Dermis microvascular lymphatic vessel endothelial cell (primary cell): ENCODE measurements at places on chromosomes 11 and 22. TPM values are rescaled to one million over a fixed set of nuclear protein-coding genes. Genes with fewer than 3 reads are reported as not detected.

GRCh38 chr11:59755701-59756557, 753 bp downstream of the STX3 start:
- DNase-seq = peak; percentile 60

DNA sequence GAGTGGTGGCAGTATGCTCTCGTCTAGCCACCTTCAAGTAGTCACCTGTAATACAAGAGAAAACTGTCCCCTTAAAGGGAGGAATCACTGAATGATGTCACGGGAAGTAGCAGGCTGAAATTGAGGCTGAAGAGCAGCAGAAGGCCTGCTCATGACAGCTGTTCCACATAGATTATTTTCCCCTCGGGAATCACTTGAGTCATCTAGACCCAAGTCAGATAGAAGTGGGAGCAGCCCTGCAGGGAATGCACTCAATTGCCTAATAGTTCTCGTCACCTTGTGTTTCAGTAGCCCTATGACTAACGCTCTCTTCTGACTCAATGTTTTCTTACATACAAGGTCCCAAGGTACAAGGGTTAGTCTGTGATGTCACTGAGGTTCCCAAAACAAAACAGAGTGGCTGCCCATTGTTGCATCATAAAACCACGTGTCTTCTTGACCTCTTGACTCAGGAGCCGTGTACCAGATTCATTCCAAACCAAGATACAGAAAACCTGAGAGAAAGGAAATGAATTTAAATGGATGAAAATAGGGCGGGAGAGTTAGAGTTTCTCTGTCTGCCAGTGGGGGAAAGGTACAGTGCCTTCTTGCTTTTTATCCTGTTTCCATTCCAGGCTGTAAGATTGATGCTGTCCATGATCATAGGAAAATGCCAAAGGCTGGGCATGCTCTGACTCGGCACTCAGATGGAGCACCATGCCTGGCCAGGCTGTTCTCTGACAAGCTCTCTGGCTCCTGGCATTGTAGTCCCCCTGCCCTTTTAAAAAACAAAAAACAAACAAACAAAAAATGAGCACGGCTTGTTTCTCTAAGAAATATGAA, 21.6 kb upstream of the C11orf96 start:
- DNase-seq = peak; percentile 97

DNA sequence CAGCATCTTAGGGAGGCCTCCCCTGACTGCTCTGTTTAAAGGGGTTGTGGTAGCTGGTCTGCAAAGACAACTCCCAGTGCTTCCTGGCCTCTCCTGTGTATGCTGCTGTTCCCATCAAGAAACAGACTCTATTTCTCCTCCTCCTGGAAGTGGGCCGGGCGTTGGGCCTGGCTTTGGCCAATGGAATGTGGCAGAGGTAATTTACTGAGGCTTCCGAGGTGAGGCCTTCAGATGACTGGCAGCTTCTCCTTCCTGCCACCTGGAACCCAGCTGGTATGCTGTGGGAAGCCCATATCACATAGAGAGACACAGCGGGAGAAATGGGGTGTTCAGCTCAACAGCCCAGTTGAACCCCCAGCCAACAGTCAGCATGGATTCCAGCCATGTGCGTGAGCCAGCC, 25.1 kb upstream of the EIF3D start:
- DNase-seq = no peak

GRCh38 chr22:44702479-44703198, 635 bp downstream of the PRR5 start:
- no peak for DNase-seq

DNA sequence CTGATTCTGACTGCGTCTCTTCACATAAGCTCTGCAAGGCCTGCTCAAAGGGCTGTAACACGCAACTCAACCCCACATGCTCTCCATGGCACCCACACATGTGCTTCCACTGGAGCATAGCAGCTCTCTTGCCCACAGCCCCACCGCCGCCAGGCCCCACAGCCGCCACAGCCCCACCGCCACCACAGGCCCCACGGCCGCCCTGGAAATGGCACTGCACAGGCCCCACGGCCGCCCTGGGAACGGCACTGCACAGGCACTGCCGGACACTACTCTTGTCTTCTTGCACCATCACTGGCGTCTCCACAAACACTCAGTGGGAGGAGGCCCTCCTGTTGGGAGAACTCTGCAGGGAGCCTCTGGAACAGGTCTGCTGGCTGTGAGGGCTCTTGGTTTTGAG, 8.6 kb downstream of the MOB2 start:
- no peak for DNase-seq

DNA sequence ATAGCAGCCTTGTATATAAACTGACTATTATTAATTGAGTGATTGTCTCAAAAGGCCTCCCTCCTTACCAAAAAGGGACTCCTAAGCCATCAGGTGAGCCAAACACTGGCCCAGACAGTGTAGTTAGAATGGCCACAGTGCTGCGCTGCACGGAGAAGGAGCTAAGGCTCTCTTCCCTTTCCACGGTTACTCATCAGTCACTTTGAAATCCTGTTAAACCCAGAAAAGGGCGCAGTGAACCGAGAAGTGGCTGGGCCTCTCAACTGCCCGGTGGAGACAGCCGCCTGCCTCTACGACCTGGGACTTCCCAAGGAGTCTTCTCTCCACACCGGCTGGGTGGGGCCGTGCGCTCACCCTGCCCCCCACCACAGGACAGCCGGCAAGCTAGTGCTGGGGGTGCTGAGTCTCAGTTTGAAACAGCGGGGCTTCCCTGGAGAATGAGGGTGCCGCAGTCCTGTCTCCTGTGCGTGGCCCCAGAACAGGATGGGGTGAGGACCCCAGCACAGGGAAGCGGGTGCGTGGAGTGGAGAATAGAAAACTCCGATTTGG, 1.3 kb downstream of the MYH9 start:
- no peak for DNase-seq

DNA sequence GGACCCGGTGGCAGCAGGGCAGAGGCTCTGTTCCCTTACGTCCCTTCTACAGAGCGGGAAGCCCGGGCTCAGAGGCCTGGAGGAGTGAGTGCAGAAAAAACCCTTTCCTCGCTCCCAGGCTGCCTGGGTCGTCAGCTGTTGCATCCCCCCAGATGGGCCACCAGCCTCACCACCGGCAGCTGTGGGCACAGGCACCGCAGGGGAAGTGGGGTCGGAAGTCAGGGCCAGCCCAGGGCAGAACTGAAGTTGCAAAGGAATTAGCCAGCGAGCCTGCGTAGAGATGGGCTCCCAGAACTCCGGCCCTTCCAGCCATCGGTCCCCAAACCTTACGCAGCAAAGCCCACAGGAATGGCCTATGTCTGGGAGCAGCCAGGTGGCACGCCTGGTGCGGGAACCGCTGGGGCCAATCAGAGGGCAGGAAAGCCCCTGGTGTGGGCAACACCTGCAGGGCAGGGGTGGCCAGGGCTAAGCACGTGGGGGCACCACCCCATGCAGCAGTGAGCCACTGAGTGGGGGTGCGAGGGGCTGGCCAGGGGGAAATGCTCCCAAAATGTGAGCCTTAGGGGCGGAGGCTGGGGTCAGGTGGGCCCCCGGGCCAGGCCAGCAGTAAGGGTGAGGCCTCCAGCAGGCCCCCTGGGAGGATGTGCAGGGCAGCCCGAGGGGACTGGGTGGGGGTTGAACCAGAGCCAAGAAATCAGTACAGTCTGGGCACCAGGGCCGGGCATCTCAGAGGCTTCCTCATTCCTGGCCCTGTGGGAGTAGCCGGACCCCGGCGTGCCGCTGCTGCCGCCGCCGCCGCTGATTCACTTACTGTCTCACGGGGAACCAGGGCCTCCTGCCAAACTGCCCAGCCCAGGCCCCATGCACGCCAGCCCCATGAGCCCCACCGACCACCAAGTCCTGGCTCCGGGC, 58.2 kb downstream of the WNT7B start:
- DNase-seq = no peak

DNA sequence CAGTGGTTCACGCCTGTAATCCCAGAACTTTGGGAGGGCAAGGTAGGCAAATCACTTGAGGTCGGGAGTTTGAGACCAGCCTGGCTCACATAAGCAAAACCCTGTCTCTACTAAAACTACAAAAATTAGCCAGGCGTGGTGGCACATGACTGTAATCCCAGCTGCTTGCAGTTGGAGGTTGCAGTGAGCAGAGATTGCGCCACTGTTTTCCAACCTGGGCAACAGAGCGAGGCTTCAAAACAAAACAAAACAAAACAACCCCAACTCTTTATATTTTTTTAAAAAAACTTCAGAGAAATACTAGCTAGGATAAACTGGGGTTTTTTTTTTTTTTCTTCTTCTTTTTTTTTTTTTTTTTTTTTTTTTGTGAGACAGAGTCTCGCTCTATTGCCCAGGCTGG, 31.8 kb upstream of the RAPSN start:
- no peak for DNase-seq

- DNase-seq = no peak
Observed at GRCh38 chr11:19382131-19382611, 141.4 kb upstream of the E2F8 start.

DNA sequence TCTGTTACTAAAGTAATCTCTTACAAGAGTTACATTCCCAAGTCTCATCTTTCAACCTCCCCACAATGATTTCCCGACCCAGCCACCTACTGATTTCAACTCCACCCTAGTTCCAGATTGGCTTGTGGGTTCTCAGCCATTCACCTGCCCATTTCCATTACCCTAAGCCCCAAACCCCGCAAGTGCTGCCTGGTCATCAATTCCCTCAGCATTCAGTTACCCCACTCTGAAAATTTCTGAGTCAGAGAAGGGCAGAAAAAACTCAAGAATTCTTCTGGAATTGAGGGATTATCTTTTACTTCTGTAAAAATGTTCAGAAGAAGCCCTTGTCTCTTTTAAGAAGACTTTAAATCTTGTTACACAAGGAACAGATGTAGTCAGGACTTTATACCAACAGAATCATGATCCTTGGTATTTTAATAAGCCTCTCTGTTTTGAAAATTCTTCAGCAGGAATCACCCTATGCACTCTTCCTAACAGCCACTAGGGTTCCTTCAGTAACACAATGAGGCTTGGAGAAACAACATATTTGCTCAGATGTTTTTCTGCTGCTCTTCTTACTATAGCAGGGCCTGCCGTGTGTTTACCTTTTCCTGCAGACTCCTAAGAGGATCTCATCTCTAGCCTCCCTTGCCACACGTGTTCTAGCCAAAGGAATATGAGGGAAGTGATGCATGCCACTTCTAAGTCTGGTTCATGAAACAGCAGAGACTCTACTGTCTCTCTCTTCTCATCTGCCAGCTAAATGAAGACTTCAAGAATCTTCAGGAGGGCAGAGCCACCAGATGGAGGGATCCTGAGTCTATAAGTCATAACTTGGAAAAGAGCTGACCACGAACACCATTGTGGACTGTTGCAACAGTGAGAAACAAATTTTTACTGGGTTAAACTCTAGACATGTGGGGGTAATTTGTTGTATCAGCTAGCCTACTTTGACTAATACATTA, 29.3 kb upstream of the PAMR1 start:
- no peak for DNase-seq

GRCh38 chr11:117663414-117663813, 133.6 kb downstream of the DSCAML1 start:
- DNase-seq = no peak

- no peak for DNase-seq
Observed at GRCh38 chr11:3221408-3222002, 2.9 kb upstream of the MRGPRG start.

DNA sequence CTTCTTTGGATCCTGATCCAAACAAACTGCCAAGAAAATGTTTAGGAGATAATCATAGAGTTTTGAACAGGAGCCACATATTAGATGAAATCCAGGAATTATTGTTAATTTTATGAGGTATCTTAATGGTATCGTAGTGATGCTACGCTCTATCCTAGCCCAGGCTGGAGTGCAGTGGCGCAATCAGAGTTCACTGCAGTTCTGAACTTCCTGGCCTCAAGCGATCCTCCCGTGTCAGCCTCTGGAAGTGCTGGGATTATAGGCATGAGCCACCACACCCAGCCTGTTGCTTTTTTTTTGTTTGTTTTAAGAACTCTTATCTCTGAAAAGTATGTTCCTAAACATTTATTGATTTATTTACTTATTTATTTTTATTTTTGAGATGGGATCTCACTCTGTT, 2.4 kb downstream of the GSTT4 start:
- DNase-seq = no peak

DNA sequence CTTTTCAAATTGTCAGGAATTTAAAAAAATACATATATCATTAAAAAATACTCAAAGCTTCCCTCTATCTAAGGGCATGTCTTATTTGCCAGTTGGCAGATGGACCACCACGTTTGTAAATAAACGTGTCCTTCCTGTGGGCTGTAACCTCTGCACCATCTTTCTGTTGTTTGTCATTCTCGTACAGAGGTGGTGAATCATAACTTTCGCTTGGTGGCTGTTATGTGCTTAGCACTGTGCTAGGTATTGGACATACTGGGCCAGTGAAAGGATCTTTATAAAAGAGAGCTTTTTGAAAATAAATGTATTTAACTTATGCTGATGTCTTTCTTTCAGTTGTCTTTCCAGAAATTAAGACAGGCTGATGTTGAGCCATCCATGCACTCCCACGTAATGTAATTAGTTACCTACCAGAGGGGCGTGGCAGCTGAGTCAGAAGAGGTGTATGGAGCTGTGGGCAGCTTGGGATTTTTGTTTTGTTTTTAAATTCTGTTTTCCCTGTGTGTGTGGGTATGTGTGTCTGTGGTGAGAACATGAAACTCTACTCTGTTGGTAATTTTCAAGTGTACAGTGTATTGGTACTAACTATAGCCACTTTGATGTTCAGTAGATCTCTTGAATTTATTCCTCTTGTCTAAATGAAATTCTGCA, 62.7 kb downstream of the TECTA start:
- DNase-seq = no peak

- no peak for DNase-seq
Observed at GRCh38 chr11:83007909-83008580, 63.7 kb downstream of the RAB30 start.

DNA sequence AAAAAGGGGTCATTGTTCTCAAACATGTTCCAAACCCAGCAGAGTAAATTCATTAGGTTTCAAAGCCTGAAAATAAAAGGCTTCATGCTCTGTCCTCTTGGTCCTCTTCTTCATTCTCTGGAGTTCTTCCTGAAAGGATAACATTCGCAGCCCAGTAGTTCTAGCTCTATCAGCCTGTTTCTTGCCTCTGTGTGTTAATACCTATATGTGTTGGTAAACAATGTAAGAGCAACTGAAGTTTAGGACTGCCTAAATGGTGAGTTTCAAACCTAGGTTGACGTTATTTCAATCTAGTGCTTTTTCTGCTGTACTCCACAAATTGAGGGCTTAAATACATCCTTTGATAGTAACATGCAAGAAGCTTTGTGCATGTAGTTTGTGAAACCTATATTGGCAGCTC, 9.4 kb downstream of the AASDHPPT start:
- no peak for DNase-seq

DNA sequence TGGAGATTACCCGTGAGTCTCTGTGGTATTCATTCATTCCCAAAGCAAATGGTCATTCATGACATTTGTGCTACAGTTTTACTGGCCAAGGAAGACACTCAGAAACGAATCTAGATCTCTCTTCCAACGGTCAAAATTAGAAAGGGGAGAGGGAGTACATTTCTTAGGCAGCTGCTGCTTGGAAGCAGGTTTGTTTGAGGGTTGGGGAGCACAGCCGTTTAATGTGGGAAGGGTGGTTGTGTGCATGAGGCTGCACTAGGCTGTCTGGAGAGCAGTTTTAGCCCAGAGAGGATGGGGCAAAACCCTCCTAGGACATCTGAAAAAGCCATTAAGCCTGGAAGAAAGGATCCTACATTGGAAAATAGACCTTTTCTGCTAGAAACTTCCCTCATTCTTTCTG, 29.7 kb upstream of the TIMP3 start:
- DNase-seq = no peak

TNNT3 gene
- not detected in 2 replicates for total RNA-seq

BTBD18 gene
- total RNA-seq = not detected in 2 replicates

TMEM132A gene
- total RNA-seq = 39.9 and 101 TPM in 2 replicates

LSP1 gene
- total RNA-seq = under 0.01 TPM in 2 replicates

AAMDC gene
- 27.7 and 31.6 TPM in 2 replicates for total RNA-seq

RIMBP3C gene
- under 0.01 and 0.13 TPM in 2 replicates for total RNA-seq

CNGA4 gene
- not detected in 2 replicates for total RNA-seq
